Stimulated activated CD8-positive, alpha-beta memory T cell treated with anti-CD3 and anti-CD28 coated beads, Interleukin-15, amount 100 ng/mL, for 1 hour (primary cell): ENCODE measurements at places on chromosomes 1 and 21.

- DNase-seq: no peak
Measured at GRCh38 chr1:47031059-47031458, 7.6 kb downstream of the CYP4X1 start.

- no peak for DNase-seq
Measured at GRCh38 chr1:113252166-113252565, 138.1 kb upstream of the MAGI3 start.

GRCh38 chr21:31334648-31335121 is 9.4 kb downstream of the TIAM1 start:
- DNase-seq: no peak

- DNase-seq: no peak
Measured at GRCh38 chr1:205810448-205811157, 2.4 kb downstream of the SLC41A1 start.

DNA sequence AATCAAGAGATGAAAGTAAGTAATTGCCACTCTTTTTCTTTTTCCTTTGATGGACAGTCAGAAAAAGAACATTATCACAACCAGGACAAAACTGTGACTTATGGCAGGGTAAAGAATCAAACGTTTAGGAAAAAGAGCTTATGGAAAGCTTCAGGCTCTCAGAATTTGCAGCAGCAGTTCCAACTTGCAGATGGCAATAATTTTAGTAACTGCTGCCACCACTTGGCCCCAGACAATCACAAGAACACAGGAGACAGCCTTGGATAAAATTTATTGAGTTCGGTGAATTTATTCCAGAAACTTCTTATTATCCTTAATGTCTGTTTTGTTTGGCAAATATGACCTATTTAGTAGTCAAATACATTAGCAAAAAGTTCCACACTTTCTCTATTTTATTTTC is 804.4 kb downstream of the BRINP3 start:
- no peak for DNase-seq

DNA sequence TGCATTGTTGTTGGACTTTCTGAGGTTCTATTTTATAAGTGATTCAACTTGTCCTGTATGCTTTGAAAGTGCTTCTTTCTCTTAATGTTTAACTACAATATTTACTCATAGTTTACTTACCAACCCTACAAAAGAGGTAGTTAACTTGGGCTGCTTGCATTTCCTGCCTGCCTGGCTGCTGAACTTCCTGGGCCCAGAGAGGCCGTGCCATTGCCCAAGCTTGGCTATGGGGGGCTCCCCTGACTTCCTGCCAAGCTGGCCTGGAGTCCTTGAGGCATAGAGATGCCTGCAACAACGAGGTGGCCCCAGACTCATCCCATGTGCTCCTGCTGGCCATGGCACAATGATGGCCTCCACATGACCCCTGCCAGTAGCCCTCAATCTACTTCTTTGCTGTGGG is 361.6 kb upstream of the PLD5 start:
- no peak for DNase-seq
